Activated CD4-positive, alpha-beta T cell treated with anti-CD3 and anti-CD28 coated beads, Interleukin-2, Interleukin-4, amounts not matched to agents 100 ng/mL and 50 ng/mL, durations not matched to agents 16 hours and 8 hours (primary cell): ENCODE measurements at places on chromosomes 3 and 15.

DNA sequence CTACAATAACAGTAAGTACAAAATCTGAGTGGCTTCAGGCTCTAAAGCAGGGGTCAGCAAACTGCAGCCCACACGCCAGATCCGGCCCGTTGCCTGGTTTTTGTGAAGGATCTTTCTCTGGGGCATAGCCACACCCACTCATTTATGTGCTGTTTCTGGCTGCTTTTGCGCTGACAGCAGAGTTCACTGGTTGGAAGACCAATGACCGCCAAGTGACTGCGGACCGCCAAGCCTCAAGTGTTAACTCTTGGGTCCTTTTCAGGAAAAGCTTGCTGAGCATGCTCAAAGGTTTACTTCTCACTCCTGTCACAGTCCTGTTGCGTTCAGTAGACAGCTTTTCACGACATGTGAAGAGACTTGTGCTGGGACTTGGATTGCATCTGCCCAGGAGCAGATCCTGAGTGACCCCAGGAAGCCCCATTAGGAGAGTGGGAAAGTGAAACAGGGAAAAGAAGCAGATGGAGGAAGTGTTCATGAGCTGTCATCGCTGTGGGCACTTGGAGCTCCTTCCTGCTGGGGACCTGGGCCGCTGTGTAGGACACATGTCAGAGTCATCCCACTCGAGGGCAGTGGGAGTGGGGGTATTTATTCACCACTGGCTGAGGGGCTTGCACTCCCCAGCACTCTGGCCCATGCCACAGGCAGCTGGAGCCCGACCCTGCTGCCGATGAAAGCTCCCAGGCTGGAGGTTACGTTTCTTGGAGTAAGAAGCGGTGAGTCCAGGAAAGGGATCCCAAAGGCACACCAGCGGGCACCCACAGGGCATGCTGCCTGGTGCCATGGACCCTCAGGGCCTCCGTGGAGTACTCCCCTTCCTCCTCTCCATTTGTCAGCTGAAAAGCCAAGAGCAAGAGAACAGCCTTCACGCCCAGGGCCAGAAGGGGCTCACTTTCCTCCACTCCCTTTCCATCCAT lies 249.1 kb downstream of the PLCL2 start:
- no peak for DNase-seq

DNA sequence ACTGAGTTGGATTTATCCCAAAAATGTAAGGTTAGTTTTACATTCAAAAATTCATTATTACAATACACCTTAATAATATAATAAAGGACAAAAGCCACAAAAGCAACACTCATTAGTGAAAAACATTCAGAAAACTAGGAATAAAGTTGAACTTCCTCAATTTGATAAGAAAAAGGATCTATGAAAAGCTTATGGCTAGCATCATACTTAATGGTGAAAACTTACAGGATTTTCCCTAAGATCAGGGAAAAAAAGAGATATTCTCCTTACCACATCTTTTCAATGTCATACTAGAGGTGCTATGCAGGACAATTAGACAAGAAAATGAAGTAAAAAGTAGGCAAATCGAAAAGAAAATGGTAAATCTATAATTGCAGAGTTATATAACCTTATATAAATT lies 279.9 kb downstream of the CGGBP1 start:
- no peak for DNase-seq

- peak; percentile 79 for DNase-seq
Observed at GRCh38 chr15:82966671-82967071, 14.2 kb upstream of the HOMER2 start.

GRCh38 chr3:4426782-4427344 lies 40.2 kb downstream of the SUMF1 start:
- no peak for DNase-seq

- no peak for DNase-seq
Observed at GRCh38 chr3:71951361-71951760, 166.4 kb upstream of the PROK2 start.

DNA sequence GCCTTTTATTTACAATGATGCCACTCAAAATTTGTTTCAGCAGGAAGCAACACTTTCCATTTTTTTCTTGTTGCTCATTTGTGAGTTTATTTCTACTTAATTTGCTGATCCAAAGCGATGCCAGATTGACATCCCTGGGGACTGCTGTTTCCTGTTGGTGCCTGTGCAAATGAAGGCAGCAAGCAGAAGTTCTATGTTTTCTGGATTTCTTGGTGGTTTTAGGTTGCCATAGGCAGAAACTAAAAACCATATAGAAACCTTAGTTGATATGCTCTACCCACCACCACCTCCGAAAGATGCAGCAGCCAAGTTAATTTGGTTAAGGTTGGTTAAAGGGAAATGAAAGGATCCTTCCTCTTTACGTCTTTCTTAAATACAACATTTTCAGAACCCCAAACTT lies 356.2 kb downstream of the RBMS3 start:
- no peak for DNase-seq

DNA sequence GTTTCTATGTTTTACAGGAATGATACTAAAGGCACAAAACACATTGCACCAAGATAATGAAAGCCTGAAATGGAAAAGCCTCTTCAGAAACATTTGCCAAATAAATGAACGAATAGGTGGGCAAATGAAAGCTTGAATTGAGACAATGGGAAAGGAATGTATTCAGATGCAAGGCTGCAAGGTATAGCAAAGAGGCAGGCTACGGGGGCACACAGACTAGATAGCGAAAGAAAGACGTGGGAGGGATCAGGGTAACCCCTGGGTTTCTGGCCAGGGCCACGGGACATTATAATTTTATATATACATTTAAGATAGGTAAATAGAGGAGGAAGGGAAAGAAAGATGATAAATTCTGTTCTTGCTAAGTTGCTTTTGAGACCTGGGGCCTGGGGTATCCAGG lies 95.9 kb upstream of the NLGN1 start:
- DNase-seq = no peak

DNA sequence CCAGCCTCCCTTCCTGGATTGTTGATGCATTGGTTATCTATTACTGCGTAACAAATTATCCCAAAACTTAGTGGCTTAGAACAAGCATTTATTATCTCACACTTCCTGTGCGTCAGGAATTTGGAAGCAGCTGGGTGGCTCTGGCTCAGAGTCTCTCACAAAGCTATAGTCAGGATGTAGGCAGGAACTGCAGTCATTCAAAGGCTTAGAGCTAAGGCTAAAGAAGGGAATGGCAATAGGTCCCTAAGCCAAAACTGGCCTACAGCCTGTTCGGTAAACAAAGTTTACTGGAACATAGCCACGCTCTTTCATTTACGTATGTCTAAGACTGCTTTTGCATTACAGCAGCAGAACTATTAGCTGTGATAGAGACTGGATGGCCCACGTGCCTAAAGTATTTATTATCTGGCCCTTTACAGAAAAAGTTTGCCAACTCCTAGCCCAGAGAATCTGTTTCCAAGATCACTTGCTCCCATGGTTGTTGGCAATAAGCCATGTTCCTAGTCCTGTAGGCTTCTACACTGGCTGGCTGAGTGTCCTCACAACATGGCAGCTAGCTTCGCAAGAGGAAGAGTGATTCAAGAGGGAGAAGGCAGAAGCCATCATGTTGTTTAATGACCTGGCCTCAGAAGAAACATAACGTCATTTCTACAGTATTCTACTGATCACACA lies 132.4 kb downstream of the SNRK start:
- DNase-seq = no peak

GRCh38 chr3:169542331-169542751 lies 121.2 kb downstream of the MECOM start:
- DNase-seq = no peak

DNA sequence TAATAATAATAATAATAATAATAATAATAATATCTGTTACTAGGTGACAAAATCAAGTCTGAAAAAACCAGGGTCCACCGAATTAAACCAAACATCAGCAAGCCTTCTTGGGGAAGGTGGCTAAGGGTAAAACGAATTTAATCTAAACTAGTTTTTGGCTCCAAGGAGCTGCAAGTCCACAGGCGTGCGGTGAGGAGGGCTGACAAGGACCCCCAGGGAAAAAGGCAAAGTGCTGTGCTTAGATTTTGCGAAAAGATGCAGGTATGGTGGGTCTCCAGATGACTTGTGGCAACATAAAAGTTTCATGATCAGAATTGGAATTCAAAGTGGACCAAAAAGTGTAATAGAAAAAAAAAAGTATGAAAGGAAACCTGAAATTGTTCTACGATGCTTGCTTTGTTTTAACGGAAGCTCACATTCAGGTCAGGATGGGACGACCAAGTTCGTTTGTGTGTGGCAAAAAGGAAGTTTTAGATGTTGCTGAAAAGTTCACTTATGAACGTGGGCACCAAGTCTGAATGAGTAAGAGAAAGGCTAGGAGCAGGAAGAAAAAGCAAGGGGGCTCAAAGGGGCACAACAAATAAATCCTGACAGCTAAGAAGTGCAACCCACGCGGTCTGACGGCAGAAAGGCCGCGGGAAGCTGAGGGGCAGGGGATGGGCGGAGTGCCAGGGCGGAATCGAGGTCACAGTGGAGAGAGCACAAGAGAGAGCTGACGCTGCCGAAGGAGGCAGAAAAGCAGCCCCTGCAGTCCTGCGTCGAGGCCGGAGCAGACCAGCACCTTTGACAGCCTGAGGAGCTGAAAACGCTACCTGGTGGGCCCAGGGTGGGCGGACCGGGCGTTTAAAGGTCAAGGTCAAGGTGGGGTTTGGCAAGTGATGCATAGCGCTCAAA lies 1.1 kb downstream of the WDR82 start:
- peak; percentile 80 for DNase-seq

DNA sequence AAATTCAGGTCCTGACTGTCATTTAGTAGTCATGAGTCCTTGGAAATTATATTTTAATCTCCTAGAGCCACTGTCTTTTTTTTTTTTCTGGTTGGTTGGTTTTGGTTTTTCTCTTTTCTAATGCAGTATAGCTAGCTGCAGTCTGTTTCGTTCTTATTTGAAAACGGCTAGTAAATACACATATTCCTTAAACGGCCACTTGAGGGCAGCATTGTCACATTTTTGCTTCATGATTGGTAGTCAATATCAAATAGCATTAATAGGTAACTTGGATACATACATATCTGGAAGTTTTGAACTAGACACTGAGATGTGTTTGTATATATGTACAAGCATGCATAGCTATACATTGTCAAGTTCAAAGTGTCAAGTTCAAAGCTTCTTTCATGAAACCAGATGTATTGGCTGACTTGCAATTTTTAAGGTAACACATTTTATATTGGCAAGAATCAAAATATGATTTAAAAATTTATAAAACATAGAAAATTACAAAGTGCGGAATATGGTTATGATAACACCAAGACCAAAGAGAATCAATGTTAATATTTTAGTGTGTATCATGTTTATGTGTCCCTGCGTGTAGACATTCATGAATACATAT lies 22.5 kb downstream of the GABRA5 start:
- DNase-seq = peak; percentile 51

GRCh38 chr15:81506071-81506470 lies 132.1 kb upstream of the TMC3 start:
- no peak for DNase-seq

DNA sequence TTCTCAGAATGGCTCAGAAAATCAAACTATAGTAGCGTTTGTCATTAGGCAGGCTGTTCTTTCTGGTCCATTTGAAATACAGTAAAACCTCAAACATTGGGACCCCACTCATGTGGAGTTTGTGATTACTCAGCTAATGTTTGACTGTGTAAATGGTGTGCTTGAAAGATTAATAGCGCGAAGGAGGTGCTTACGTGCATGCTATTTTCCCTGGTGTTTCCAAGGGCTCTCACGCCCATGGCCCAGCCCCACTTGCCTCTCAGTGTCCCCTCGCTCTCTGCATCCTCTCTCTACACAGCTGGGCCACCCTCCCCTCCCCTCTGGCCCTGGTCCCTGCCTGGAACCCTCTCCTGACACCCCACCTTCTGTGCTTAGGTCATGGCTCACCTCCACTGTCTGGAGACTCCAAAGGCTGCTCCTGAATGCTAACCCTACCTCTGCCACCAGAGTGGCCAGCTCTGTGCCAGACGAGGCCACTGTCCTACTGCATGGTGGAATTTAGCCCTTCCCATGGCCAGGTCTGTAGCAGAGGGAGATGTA lies 194.2 kb downstream of the PLCL2 start:
- DNase-seq = no peak

DNA sequence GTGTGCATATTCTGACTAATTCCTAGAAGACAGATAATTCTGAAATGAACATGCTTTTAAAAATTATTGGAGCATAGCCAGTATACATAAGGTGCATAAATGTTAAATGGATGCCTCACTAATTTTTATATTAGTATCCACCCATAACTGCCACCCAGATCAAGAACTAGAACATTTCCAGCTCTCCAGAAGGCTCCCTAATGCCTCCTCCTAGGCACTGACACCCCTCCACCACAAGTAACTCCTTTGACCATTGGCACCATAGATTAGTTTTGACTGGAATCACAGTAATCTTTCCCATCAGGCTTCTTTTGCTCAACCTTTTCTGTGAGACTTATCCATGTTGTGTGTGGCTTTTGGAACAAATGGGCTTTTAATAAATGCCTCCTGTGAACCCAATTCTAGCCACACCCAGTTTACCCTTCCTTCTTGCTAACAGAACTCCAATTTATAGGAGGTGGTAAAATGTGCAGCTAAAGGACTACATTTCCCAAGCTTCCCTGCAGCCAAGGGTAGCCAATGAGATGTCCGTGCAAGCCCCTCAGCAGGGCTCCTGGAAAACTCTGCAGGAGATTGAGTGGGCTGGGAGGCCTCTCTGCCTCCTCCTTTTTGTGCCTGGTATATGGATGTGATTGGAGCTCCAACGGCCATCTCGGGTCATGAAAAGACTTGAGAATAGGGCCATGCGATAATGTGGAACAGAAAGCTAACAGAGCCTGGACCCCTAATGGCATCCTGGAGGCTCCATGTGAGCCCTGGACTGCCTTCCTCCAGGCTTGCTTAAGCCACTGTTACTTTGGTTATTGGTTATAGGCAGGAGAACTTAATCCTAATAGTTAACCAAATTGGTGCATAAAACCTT lies 322.6 kb upstream of the TLE3 start:
- DNase-seq = no peak

DNA sequence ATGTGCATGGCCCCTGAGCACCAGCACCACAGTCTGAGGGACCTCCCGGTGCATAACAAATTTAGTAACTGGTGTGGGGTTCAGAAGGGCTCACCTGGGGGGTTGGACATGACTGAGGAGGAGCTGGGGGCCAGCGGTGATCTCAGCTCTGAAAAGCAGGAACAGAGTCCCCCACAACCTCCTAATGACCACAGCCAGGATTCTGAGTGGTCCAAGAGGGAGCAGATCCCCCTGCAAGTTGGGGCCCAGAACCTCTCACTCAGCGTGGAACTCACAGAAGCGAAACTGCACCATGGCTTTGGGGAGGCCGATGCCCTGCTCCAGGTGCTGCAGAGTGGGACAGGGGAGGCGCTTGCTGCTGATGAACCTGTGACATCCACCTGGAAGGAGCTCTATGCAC lies 43.0 kb downstream of the CDAN1 start:
- no peak for DNase-seq

- DNase-seq = no peak
Observed at GRCh38 chr15:85568261-85568808, 187.9 kb downstream of the AKAP13 start.

- DNase-seq = peak; percentile 59
Observed at GRCh38 chr3:97793420-97794019, 28.3 kb upstream of the CRYBG3 start.

- DNase-seq = no peak
Observed at GRCh38 chr3:140223631-140224030, 288.6 kb downstream of the CLSTN2 start.
